ENCODE measurements at places on chromosomes 11 and 22.
A peak's percentile ranks its signal among the peaks of the same experiment; 100 is the strongest.

DNA sequence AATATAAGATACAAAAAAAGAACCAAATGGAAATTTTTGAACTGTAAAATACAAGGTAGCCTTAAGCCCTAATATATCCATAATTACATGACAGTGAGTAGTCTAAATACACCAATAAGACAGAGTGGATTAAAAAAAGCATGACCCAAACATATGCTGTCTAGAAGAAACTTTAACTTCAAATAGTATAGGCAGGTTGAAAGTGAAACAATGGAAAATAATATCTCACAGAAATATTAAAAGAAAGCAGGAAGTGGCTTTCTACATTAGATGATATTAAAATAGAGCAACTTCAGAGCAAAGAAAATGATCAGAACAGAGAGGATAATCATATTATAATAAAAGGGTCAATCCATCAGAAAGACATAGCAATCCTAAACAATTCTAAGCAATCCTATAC lies 21.8 kb downstream of the DCUN1D5 start:
- no peak for DNase-seq

DNA sequence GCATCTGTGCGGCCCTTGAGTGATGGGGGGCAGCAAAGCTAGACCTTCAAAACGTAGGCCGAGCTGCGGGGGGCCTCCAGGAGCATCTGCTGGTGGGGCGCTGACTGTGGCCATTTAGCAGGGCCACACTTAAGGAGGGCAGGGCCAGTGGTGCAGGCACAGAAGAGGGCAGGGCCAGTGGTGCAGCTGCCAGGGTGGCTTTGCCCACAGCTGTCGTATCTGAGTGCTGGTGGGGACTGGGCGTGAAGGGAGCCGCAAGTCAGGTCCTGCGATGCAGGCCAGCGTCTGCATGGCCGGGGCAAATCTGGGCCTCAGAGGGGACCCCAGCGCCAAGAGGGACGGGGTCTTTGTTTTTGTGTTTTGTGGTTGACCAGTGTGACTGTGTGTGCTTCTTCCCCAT lies 27.7 kb downstream of the RNH1 start:
- DNase-seq, result no peak

- DNase-seq, result peak; percentile 37
Observed at GRCh38 chr11:57406337-57406904, 16.0 kb upstream of the PRG2 start.

GRCh38 chr11:31955838-31956237 lies 135.0 kb upstream of the RCN1 start:
- DNase-seq, result no peak

- peak; percentile 45 for DNase-seq
Observed at GRCh38 chr22:24996420-24996952, 44.0 kb downstream of the KIAA1671 start.

- DNase-seq, result no peak
Observed at GRCh38 chr11:120511820-120512738, 531 bp downstream of the GRIK4 start.

GRCh38 chr11:8071616-8072581 lies 9.1 kb upstream of the TUB start:
- DNase-seq, result no peak

DNA sequence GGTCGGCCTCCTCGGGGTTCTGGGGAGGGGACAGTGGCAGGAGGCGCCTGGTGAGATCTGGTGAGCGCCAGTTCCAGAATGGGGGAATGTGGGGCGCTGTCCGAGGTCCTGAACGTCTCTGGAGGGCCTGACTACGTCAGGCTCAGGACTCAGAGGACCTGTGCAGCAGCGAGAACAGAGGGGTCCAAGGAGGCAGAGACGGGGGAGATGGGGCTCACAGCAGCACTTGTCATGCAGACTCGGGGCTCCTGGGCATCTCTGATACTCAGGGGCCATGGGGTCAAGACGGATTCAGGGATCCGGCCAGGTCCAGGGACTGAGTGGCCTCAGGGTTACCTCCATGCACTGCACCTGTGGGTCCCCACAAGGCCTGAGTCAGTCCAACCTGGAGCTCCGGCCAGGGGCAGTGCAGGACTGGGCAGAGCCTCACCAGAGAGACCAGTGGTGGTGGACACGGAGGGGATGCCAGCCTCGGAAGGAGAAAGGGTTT lies 92.2 kb downstream of the BRD1 start:
- no peak for DNase-seq

- DNase-seq, result no peak
Observed at GRCh38 chr11:62062223-62062861, 61.5 kb upstream of the INCENP start.

DNA sequence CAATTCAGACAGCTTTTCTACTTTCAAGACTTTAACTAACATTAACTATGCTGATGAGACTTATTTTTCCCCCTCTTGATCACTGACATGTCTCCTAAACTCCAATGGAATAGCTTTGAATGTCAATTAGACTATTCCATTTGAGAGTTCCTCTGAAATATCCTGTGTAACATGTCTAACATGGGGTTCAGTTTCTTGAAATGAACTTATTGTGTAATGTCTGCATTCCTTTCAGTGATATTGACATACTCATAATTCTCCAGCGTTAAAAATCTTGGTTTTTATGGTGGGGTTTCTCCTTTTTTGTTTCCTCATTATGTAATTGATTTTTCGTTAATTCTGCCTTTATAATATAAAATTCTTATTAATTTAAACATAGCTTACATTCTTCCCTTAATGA lies 37.7 kb upstream of the SPTBN2 start:
- DNase-seq, result no peak

DNA sequence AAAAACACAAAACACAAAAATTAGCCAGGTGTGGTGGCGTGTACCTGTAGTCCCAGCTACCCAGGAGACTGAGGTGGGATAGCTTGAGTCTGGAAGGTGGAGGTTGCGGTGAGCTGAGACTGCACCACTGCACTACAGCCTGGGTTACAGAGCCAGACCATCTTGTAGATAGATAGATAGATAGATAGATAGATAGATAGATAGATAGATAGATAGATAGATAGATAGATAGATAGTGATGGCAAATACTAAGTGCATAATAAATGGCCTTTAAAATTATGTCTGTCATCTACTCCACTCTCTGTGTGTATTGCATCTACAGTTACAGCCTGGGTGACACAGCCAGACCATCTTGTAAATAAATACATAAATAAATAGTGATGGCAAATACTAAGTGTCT lies 56.0 kb upstream of the CHRM4 start:
- DNase-seq, result no peak
